ENCODE measurements at places on chromosomes 6 and 20.

GRCh38 chr20:11261533-11262000, 587.8 kb upstream of the JAG1 start:
- no peak for DNase-seq

DNA sequence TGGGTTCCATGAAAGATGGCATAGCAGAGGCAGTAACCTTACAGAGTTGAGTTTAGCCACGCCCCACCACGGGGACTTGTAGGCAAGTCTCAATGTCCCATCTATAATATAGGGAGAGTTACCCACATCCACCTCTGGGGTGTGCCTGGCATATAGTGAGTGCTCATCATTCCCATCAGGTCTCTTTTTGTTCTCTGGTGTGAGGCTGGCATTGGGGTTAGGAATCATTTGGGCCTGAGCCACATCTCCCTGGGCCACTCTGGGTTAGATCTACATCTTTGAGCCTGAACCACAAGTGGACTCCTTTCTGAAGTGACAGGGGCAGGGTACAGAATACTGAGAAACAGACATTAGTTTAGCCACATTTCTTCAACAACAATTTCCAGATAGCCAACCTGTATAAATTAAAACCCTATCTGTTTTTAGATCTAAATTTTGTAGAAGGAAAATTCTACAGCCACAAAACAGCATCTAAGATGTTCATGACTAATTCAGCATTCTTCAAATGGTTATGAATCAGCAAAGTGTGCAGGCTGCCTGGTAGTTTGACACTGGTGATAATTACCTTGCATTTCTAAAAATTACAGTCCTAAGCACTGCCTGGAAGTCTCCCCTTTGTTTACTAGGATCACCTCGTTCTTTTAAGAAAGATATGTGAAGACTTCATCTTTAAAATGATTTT, 20.1 kb downstream of the RNF24 start:
- DNase-seq = no peak

DNA sequence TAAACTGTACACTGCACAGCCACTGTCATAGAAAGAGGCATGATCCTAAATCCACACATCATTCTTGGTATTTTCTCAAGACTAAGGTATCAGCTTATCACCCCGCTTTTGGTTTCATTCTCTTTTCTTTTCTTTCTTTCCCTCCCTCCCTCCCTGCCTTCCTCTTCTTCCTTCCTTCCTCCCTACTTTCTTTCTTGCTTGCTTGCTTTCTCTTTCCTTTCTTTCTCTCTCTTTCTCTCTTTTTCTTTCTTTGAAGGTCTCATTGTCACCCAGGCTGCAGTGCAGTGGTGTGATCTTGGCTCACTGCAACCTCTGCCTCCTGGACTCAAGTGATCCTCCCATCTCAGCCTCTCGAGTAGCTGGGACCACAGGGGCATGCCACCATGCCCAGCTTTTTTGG, 81.1 kb downstream of the MAP7 start:
- DNase-seq = no peak

GRCh38 chr20:60453388-60454246, 495.4 kb downstream of the CDH26 start:
- no peak for DNase-seq

- DNase-seq = no peak
These were observed 146.5 kb downstream of the EDN1 start for GRCh38 chr6:12436683-12437082.

DNA sequence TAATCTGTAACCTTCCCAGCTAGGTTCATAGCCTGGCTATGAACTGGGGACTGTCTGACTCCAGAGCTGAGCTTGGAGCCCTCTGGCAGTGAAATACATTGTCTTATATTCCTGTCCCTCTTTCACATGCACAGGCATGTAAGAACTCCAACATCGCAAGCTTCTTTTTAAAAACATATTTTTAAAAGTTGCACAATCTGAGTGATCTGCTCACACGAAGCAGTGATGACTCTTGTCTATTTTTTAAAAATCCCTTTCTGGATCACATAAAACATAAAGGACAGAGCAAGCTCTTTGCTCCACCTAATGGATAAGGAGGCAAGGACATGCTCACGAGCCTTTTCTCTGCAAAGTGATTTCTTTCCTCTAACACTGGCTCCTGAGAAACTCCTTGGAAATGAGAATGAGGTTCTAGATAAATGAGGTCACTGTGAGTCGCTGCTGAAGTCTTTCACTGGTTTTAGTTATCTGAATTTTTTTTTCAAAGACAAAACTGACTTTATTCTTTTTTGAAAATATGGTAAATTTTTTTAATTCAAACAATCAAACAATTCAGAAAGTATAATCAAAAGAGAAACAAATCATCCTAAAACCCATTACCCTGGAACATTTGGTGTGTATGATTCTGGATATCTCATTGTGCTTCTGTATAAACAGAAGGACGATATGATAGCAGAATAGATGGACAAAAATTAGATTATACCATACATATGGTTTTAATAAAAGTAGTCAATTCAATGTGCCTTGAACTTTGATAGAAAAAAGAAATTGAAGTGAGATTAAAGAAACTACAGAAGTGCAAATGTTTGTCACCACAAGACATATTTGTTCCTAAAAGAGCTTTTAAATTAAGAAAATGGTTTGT, 30.8 kb downstream of the IL20RA start:
- DNase-seq = no peak

DNA sequence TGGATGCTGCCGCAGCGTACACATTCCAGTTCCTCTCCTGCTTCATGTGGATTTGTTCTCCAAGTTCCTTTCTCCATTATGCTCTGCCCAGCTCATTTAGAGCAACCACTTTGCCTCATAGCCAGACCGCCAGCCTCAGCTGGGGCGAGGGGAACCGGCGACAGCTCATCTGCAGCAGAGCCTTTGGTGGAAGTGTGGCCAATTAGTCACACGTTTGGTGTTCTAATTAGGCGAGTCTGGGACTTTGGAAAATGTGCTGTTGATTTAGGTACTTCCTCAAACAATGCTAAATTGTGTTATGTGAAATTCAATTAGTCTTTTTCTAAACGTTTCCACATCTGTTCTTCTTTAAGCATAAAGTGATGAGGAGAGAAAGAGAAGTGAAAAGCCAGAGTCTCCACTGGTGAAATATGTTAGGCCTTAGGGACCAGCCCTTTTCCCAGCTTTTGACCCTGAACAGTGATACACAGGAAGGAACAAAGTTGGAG, 217.9 kb downstream of the TBX18 start:
- no peak for DNase-seq

DNA sequence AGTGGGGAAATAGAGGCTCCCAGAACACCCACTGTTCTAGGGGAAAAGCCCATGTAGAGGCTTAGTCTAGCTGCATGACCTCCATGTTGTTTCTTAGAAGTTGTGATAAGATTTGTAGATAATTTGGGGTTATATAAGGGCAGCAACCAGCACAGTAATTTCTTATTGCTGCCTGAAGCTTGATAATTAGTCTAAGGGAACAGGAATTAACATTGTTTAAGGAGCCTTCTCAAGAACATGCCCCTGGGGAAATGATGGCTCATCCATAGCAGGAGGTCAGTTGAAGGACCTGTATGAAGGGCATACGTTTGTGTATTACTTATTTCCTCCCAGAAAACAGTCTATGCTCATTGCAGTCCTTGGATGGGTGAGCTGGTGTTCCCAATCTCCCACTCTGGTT, 170.7 kb upstream of the SCGN start:
- DNase-seq = no peak

GRCh38 chr20:37945091-37945547, 42.2 kb downstream of the VSTM2L start:
- DNase-seq = peak; percentile 50

DNA sequence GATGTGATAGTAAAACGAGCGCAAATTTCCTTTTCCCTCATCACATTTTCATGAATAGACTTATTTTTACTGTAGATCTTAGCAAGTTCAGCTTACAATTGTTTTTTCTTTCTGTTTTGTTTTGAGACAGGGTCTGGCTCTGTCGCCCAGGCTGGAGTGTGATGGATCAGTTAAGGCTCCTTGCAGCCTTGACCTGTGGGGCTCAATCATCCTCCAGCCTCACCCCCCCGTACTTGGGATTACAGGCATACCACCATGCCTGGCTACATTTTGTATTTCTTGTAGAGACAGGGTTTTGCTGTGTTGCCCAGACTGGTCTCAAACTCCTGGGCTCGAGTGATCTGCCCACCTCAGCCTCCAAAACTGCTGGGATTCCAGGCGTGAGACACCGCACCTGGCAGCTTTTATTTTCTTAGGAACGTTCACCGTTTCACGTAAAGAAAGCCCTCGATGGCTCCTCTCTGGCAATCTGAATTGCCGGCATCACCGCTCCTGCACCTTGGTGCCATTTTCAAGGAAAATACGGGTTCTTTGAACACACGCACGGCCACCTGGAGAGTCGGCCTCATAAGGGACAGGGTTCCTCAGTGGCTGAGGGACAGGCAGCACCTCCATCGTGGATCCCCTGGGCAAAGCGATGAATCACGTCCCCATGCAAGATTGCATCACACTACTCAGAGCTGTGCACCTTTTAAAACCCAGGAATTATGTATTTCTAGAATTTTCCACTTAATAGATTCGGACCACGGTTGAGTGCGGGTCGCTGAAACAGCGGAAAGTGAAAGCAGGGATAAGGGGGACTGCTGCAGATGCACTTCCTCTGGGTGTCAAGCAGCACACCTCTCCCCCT, 78.7 kb downstream of the IRF4 start:
- DNase-seq = no peak

Measured in NCI-H1105 (cell line).